ENCODE measurements at places on chromosomes 4 and X.

- DNase-seq = no peak
Measured at GRCh38 chr4:165834116-165834515, 38.9 kb upstream of the TLL1 start.

GRCh38 chr4:111930659-111931058 lies 214.6 kb upstream of the FAM241A start:
- DNase-seq = no peak

DNA sequence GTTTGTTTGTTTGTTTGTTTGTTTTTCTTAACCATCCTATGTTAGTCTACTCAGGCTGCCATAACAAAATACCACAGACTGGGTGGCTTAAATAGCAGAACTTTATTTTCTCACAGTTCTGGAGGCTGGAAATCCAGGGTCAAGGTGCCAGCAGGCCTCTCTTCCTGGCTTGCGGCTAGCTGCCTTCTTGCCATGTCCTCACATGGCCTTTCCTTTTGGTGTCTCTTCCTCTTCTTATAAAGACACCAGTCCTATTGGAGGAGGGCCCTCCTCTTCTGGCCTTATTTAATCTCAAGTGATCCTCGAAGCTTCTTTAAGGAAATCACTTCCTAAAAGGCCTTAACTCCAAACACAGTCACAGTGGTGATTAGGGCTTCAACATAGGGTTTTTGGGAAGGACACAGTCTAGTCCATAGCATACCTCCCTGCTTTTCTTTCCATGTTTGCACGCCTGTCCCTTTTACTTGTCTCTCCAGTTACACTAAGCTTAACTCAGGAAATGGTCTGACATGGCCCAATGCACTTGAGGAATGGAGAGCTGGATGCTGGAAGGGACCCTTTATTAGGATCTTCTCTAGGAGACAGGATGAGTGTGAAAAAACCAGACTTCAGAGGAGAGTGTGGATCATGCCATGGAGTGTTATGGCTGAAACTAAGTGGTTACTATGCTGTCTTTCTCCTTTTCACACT lies 36.0 kb upstream of the MGST2 start:
- no peak for DNase-seq

- no peak for DNase-seq
Measured at GRCh38 chr4:150744570-150744969, 162.6 kb downstream of the MAB21L2 start.

DNA sequence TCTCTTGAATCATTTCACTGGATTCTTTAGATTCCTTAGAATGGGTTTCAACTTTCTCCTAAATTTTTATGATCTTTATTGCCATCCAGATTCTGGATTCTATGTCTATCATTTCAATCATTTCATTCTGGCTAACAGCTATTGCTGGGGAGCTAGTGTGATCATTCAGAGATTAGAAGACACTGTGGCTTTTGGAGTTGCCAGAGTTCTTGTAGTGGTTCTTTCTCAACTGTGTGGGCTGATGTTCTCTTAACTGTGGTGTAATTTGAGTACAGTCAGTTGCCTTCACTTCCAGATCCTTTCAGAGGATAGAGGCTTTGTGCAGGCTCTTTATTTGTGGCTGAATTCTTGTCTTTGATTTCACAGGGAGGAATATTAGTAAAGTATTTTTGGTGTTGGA lies 12.1 kb upstream of the CSN2 start:
- DNase-seq = no peak

DNA sequence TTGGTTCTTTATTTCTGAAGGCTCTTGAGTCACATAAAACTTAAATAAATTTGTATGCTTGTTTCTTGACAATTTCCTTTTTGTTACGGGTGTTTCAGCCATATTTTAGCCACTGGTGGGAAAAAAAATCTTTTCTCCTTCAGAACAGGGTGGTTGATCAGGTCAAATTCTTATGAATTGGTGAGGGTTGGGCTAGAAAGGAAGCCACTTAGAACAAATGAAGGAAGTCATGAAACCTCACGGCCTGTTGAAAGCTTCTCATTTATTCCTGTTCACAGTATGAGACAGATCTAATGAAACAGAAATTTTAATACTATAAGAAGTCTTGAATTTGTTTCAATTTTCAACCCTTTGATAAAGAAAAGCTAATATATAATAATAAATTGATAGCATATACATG lies 12.1 kb upstream of the PDLIM5 start:
- DNase-seq = no peak

GRCh38 chr4:26885912-26886274 lies 25.3 kb downstream of the STIM2 start:
- no peak for DNase-seq

Measured in fibroblast of skin of right quadriceps (primary cell).